Caco-2 (cell line): ENCODE measurements at places on chromosomes 2 and 18. TPM values are rescaled to one million over a fixed set of nuclear protein-coding genes. Genes with fewer than 3 reads are reported as not detected.

Gene LYPD6
- 9.0 and 10.5 TPM in 2 replicates for total RNA-seq

Gene TDRD15
- total RNA-seq, result not detected in 2 replicates

DNA sequence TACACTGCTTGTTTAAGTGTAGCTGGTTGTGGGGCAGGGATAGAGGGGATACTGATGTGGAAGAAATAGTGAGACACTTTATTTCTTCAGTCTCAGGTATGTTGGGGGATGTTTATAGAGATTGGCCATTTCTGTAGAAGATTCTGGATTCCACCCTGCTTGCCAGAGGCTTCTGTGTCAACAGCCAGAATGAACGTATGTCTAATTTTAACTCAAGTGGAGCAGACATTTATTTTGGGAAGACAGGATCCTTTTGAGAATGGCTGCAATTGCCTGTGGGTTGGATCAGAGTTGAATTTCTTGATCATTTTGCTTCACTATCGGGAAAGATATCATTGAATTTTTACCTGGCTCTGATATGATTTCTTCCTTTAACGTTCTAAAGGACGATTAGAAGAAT, 465.6 kb upstream of the SLC14A2 start:
- H3K4me1 ChIP-seq, result no peaks in the 10 kb centered on the region
- H3K27me3 ChIP-seq, result no peaks in the 10 kb centered on the region
- no peak for DNase-seq
- H3K4me3 ChIP-seq, result no peak overlapping the region
- no peak overlapping the region for H3K27ac ChIP-seq

DNA sequence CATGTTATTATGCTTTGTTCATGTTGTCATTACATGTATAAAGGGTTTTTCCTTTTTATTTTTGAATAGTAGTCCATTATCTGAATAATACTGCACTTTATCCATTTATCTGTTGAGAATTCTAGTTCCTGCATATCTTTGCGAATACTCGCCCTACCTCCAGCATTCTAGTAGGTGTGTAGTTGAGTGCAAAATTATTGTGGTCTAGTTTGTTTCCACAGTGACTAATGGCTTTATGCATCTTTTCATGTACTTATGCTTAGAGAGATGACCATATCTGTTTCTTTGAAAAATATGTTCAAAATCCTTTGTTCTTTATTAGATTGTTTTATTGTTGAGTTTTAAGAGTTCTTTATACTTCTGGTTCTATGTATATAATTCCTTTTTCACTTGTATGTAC, 48.8 kb downstream of the EIF5B start:
- no peak overlapping the region for H3K27ac ChIP-seq
- H3K4me3 ChIP-seq, result no peak overlapping the region
- 0 out of 2 replicates have a peak, but pooled peaks cover 2% of the 10 kb centered on the region for H3K36me3 ChIP-seq
- H3K4me1 ChIP-seq, result no peaks in the 10 kb centered on the region; the same call in 1 of the 2 replicates
- DNase-seq, result no peak

GRCh38 chr2:178877874-178878273, 70.7 kb upstream of the TTN start:
- H3K4me3 ChIP-seq, result no peak overlapping the region
- no peak for DNase-seq
- no peak overlapping the region for H3K27ac ChIP-seq
- H3K27me3 ChIP-seq, result no peaks in the 10 kb centered on the region

- DNase-seq, result peak; percentile 86
- H3K36me3 ChIP-seq, result no peaks in the 10 kb centered on the region
- no peak overlapping the region for H3K4me3 ChIP-seq
- H3K4me1 ChIP-seq, result peaks cover 25% of the 10 kb centered on the region
- H3K27ac ChIP-seq, result peak overlapping the region; percentile 45
These were observed 19.3 kb upstream of the RBBP8 start for GRCh38 chr18:22913861-22914260.

- no peak overlapping the region for H3K4me3 ChIP-seq
- no peak overlapping the region for H3K27ac ChIP-seq
- no peaks in the 10 kb centered on the region for H3K27me3 ChIP-seq
- H3K36me3 ChIP-seq, result no peaks in the 10 kb centered on the region
These were observed 37.0 kb upstream of the CASP8 start for GRCh38 chr2:201223089-201224073.

DNA sequence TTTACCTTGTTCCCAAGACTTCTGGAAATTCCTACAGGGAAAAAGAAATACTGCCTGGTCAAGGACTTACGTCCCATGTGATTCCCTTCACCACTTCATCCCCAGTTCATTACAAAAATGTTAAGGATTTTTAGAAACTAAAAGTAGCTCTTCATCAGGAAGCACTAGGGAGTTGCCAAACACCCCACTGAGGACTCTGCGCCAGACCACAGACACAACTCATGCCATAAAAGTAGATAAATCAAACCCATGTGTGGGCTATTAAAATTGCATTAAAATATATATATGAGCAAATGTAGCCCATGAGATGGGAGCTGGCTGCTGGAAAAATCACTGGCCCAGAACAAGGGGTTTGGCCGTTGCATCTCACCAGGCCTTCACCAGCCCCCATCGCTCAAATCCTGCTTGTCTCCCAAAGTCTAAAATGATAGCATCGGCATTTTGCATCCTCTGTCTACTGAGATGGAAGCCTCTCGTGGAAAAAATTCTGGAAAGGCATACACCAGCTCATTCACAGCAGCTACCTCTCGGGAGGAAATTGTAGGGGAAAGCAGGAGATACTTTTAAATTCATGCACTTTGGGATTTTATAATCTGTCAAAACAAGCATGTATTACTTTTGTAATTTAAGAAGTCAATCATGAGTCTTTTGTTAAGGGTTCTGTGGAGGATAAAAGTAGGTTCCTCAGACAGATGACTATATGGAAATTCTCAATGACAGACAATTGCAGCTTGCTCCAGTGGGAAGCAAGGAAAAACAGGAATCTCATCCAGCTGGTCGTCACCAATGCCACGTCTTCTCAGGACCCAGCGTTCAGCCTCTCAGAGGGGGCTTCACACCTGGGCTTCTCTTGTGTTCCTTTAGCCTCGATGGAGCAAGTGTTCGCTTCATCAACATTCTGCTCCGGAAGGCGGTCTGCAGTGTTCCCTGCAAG, 113.9 kb downstream of the MREG start:
- H3K4me1 ChIP-seq, result no peaks in the 10 kb centered on the region
- no peaks in the 10 kb centered on the region for H3K36me3 ChIP-seq
- DNase-seq, result no peak

Gene ADD2
- not detected in 2 replicates for total RNA-seq

GRCh38 chr2:62499430-62500060, 6.5 kb downstream of the TMEM17 start:
- no peak overlapping the region for H3K27ac ChIP-seq
- no peaks in the 10 kb centered on the region for H3K27me3 ChIP-seq
- H3K36me3 ChIP-seq, result no peaks in the 10 kb centered on the region
- no peak for DNase-seq

DNA sequence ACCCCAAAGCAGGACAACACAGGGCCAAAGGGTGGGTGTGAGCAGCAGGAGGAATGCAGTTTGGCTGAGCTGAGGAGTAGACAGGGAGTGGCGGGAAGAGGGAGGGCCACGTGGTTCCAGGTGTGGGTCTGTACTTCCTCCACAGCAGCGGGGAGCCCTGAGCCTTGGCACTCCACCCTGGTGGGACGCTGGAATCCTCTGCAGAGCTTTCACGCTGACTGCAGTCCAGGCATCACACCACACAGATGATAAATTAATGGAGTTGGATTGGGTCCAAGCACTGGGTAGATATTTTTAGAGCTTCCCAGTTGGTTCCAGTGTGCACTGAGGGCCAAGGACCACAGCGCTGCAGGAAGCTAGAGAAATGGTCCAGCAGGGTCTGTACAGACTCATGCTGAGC, 67.0 kb upstream of the TMEM200C start:
- peaks cover 2% of the 10 kb centered on the region; the same call in 1 of the 2 replicates for H3K27me3 ChIP-seq
- no peaks in the 10 kb centered on the region for H3K4me1 ChIP-seq
- no peaks in the 10 kb centered on the region for H3K36me3 ChIP-seq

Gene STARD6
- total RNA-seq, result not detected in 2 replicates

Gene DOK6
- not detected in 2 replicates for total RNA-seq

DNA sequence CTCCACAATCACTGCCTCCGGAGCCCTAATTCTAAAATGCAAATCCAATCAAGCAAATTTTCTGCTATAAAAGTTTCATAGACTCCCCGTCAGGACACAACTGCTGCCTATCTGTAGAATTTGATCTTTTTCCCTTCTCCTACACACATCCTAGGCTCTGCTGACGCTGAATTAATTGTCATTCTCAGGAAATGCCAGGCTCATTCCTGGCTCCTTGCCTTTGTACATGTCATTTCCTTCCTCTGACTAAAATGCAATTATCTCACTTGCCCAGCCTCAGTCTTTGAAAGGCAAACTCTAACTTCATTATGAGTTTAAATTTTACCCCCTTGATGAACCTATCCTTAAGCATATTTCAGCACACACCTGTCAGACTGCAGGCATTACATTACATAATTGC, 844.9 kb upstream of the CRIM1 start:
- H3K27ac ChIP-seq, result no peak overlapping the region
- H3K27me3 ChIP-seq, result no peaks in the 10 kb centered on the region
- DNase-seq, result no peak

DNA sequence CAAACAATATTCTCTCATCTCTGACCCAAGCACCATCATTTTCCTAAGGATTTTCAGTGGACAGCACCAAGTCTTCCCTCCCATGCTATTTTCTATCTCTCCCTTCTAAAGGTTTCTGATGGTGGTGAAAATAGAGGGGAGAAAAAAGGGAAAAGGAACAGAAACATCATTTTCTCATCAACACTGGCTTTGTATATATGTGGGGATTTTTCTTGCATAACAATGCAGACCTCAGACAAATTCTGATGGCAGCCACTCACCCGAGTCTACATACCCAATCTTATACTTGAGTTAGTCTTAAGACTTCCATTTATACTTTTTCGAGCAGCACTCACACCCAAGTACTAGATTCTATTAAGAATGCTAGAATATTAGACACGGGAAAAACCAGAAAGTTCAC, 95.8 kb downstream of the TMEM163 start:
- no peak overlapping the region for H3K27ac ChIP-seq
- H3K27me3 ChIP-seq, result no peaks in the 10 kb centered on the region
- no peaks in the 10 kb centered on the region for H3K4me1 ChIP-seq
- no peak overlapping the region for H3K4me3 ChIP-seq

- DNase-seq, result no peak
- no peak overlapping the region for H3K4me3 ChIP-seq
These were observed 51.0 kb downstream of the ABI2 start for GRCh38 chr2:203379156-203379555.
